ENCODE measurements at places on chromosomes 7 and 10. TPM values are rescaled to one million over a fixed set of nuclear protein-coding genes. Genes with fewer than 3 reads are reported as not detected.
A peak's percentile ranks its signal among the peaks of the same experiment; 100 is the strongest.

Gene PRSS37
- not detected for total RNA-seq

Gene HMX2
- total RNA-seq, result 0.21 TPM

Gene ANTXRL
- not detected for total RNA-seq

Gene CPA2
- total RNA-seq, result 0.65 TPM

Gene CFAP43
- total RNA-seq, result 2.7 TPM

Gene DEPP1
- not detected for total RNA-seq

Gene C7orf33
- not detected for total RNA-seq

Gene TRPV5
- not detected for total RNA-seq

Gene MRPL43
- total RNA-seq, result 55.8 TPM

Gene DYNC1I1
- total RNA-seq, result 0.53 TPM

Gene BMPER
- total RNA-seq, result 0.74 TPM

Gene TMEM139
- total RNA-seq, result 5.4 TPM

GRCh38 chr10:79149662-79150443, 81.1 kb downstream of the ZMIZ1 start:
- DNase-seq, result peak; percentile 40

GRCh38 chr7:111525100-111525499, 37.2 kb downstream of the IMMP2L start:
- no peak for DNase-seq

DNA sequence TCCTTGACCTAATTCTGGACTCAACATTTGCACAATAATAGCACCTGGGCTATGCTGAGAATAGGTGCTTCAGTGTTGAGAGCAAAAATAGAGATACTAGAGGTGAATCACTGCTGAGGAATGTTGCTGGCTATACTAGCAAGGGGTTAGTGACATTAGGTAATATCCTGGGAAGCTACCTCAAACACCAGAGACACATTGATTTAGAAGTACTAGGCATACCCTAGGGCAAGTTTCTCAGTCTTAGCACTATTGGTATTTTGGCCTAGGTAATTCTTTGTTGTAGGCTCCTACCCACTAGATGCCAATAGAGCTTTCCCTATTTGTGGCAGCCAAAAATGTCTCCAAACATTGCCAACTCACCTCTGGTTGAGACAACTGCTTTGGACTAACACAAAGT, 484.0 kb upstream of the MBL2 start:
- no peak for DNase-seq

- DNase-seq, result no peak
These were observed 88.6 kb upstream of the KCNIP2 start for GRCh38 chr10:101932183-101932582.

GRCh38 chr7:21500117-21500832, 42.6 kb upstream of the DNAH11 start:
- DNase-seq, result no peak

DNA sequence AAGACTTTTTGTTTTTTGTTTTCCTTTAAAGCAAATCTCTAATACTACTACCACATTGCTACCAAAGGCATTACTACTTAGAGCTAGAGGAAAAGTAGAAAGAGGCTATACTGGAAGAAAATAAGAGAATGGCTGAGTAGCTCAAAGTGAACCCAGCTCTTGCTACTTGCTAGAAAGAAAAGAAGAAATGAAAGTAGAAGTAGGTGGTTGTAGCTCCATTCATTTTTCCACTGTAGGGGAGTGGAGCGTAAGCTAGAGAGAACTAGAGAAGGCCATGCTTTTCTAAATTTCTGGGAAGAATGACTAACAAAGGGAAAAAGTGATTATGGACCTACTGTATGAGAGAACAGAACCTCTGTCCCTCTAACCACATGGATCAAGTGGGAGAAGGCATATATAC, 184.4 kb downstream of the PON1 start:
- DNase-seq, result no peak

- DNase-seq, result peak; percentile 60
These were observed 107.7 kb downstream of the CACNA2D1 start for GRCh38 chr7:82335927-82336326.

GRCh38 chr7:44977304-44977958, 1.4 kb downstream of the MYO1G start:
- no peak for DNase-seq

- no peak for DNase-seq
These were observed 208.4 kb upstream of the LRRTM3 start for GRCh38 chr10:66717231-66717981.

GRCh38 chr7:54778696-54779540, 19.9 kb upstream of the SEC61G start:
- DNase-seq, result no peak

GRCh38 chr10:72846238-72846637, 47.3 kb upstream of the OIT3 start:
- no peak for DNase-seq

- DNase-seq, result peak; percentile 7
These were observed 59.5 kb downstream of the SIRT1 start for GRCh38 chr10:67943917-67944316.

Data from neural progenitor cell (in vitro differentiated cells).